ENCODE measurements at places on chromosomes 6 and 20.

GRCh38 chr6:136763255-136763654 lies 29.0 kb downstream of the MAP3K5 start:
- DNase-seq: no peak

DNA sequence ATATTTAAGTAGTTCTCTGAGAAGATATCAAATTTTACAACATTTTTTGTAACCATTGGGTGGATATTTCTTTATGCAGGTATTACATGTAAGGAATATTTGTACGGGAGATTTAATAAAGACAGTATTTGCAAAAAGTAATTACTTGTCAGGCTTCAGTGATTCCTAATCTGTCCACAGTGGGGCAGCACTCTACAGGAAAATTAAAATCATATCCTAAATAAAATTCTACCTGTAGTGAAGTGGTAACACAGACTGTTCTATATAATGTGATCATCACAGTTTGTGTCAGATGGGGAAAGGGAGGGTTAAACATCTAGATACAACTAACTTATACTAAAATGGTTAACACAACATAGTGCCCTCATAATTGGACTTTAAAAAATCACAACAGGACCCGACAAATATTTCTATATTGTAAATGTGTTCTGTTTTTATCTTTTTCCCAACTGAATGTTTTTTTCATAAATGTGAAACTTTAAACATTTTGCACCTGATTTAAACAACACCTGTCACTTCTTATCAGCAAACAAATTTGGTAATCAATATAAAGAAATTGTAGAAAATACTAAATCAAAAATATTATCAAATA lies 145.6 kb upstream of the MANEA start:
- DNase-seq: no peak

- DNase-seq: no peak
Measured at GRCh38 chr6:43020847-43021246, 576 bp upstream of the RRP36 start.

- no peak for DNase-seq
Measured at GRCh38 chr20:16378712-16379370, 194.4 kb downstream of the KIF16B start.

- DNase-seq: no peak
Measured at GRCh38 chr6:131949620-131949908, 1.6 kb downstream of the CCN2 start.

DNA sequence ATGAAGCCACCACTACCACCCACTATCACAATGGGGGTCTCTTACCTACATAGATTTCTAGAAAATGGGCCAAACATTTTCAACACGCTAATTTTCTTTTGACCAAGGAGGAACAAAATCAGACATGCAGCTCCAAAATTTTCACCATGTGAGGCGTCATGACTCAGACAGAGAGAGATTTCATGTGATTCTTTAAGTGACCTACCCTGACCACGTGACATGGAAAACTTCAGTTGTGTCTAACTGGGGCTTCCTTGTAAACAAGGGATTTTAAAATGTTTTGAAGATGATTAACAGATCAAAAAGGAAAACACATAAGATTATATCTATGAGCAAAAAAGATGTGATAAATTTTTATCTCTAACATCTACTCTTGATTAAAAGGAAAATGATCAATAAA lies 199.2 kb downstream of the TBXT start:
- no peak for DNase-seq

GRCh38 chr6:17130786-17131185 lies 28.9 kb downstream of the STMND1 start:
- no peak for DNase-seq

- no peak for DNase-seq
Measured at GRCh38 chr6:169752074-169752623, 727 bp downstream of the ERMARD start.

Measured in right kidney (tissue), 9 donors.